ENCODE measurements at places on chromosomes 4 and X.

- DNase-seq = peak; percentile 17
Measured at GRCh38 chr4:111274486-111274885, 651.6 kb upstream of the PITX2 start.

- no peak for DNase-seq
Measured at GRCh38 chrX:64739792-64740378, 236.4 kb downstream of the ZC4H2 start.

DNA sequence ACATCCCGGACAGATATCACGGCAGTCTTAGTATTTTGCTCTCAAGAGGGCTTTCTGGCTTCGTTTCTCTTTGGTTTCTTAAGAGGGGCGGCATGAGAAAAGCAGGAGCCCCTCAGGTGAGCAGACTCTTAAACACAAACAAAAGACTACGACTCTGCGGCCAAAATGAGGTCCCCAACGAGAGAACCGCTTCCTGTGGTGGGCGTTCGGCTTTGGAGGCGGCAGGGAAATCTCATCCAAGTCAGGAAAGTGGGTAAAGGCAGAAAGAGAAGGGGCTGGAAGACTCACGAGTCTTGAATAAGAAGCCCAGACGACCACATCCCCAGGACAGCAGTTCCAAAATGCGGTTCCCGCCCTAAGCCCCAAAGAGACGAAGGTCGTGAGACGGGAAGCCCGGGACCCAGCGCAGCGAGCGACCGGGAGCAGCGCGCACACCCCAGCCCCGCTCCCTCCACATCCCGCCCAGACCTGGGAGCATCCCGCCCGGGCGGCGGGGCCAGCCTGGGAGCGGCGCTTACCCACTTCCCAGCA is 409 bp downstream of the UGDH start:
- DNase-seq = no peak

DNA sequence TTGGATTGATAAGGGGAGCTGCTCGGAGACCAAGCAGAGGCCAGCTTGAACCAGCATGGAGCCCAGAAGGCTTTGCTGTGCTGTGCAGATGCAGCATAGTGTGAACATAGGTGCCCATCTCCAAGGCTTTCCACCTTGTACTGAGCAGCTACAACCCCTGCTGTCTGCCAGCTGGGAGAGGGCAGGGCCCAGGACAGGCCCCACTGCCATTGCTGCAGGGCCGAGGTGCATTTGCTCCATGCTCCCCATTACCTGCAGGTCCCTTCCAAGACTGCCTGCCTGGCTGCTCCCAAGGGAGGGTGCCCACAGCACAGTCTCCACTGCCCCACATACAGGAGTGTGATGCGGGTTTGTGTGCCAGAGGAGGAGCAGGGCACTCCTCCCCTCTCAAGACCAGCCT is 1016.0 kb upstream of the INTU start:
- no peak for DNase-seq

DNA sequence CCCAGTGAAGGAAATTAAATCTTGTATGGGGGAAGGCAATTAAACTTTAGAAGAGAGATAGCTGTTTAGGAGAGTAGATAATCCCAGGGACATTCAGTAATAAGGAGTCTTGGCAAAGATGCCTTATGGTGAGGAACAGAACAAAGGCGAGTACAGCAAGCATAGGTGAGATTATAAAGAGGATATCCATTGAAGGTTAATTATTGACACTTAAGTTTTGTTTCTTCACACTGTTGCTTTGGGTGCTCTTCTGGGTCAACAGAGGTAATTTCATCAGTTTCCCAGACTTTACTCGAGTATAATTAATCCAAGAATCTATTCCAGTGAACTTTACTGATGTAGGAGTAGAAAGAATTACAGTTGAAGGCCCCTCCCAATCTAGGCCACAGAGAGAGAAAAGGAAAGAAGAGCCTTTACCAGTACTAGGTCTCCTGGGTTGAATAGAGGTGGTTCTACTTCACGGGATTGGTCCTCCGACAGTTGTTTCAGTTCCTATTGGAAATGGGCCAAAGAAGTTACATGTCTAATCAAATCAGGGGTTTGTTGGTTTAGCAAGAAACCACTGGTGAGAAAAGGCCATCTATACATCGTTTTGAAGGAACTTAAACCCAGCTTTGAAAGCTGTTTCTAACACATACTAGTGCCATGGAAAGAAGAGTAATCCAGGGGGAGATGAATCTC is 27.2 kb downstream of the EPGN start:
- DNase-seq = no peak

DNA sequence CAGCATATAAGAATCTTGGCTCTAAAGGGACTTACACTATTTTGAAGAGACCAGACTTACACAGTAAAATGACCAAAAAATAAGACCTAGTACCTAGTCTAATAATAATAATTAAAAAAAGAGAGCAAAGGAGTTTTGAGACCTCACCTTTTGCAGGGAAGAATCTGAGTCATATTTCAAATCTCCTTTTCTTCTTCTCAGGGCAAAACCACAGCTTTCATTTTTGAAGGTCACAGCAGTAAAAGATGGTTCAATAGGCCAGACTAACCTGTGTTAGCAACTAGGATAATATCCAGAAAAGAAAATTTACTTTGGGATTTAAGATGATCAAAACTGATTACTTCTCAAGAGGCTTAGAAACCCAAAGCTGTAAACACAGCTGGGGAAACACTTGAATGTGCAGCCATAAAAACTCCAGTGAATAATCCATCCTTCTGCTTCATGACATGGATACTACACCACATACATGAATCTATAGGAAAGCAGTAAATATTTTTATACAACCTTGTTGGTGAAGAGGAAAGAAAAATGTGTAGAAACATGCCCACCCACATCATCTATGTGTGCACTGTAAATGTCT is 25.9 kb upstream of the LNX1 start:
- DNase-seq = no peak

GRCh38 chr4:125705681-125706080 is 390.9 kb downstream of the FAT4 start:
- no peak for DNase-seq

GRCh38 chrX:78643096-78643495 is 16.0 kb downstream of the RTL3 start:
- DNase-seq = peak; percentile 22

- peak; percentile 8 for DNase-seq
Measured at GRCh38 chrX:49282647-49283011, 13.0 kb downstream of the PPP1R3F start.

- no peak for DNase-seq
Measured at GRCh38 chr4:1047976-1048772, 36.7 kb downstream of the FGFRL1 start.

- no peak for DNase-seq
Measured at GRCh38 chrX:17473021-17473420, 98.0 kb downstream of the NHS start.

GRCh38 chr4:175983636-175984035 is 82.0 kb upstream of the WDR17 start:
- no peak for DNase-seq

- DNase-seq = no peak
Measured at GRCh38 chr4:11441194-11441556, 12.5 kb upstream of the HS3ST1 start.

DNA sequence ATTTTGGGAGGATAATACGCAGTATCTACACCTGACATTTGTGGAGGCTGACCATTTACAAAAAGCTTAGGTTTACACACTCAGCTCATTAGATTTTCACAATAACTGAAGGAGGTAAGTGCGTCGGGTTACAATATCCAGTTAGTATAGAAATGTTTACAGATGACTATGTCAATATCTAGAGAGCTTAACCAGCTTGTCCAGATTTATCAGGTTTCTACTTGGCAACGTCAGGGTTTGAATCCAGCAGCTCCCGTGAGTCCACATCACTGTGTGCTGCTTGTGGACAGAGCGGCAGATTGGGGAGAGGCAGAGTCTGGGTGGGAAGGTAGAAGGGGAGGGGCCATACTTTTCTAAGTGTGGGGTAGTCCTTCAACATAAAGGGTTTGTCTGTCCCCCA is 28.3 kb downstream of the ARHGAP10 start:
- DNase-seq = no peak

DNA sequence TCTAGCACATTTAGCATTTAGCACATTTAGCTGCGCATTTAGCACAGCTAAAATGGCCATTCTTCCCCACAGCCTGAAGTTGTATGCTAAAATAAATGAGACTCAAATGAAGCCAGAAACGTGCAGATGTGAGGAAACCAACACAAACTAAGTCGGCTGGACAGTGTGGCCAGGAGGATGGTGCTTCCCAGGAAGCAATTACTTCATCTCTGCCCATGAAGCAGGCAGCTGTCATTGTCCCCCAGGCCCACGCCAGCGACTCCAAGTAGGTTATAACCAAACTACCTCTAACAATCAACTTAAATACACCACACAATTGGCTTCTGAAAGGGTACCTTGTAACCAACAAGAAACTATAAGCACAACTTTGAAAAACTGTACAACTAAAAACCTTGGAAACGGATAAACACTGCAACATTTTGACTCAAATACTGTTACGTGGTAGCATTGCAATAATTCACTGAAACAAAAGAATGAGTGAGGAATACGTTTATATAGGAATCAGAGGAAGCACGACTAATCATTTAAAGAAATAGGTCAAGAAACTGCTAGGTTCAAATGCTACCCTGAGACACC is 39.2 kb downstream of the AFAP1 start:
- DNase-seq = no peak
